ENCODE measurements at places on chromosomes 13 and 19. TPM values are rescaled to one million over a fixed set of nuclear protein-coding genes. Genes with fewer than 3 reads are reported as not detected.

Gene GPR12
- 0.18 TPM for total RNA-seq

Gene RFXAP
- 2.7 TPM for total RNA-seq

Gene F7
- total RNA-seq, result 0.16 TPM

Gene SLC25A15
- 4.7 TPM for total RNA-seq

Gene CEACAM4
- total RNA-seq, result 0.84 TPM

Gene PROZ
- not detected for total RNA-seq

DNA sequence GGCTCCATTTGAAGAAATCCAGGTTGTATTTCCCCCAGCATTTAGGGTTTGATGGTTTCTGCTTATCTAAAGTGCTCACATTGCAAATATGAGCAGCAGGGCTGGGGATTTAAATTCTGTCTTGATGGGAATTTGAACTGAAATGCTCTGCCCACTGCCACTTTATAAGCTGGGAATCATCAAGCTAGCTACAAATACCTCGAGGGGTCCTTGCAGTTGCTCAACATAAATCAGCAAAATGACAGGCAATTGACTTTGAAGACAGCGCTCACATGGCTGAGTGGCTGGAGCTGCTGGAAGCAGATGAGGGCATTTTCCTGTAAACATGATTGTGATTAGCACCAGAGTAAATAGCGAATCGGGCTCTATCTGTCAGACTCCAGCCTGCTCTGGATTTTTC is 39.4 kb upstream of the MEDAG start:
- no peak for DNase-seq

- DNase-seq, result no peak
Measured at GRCh38 chr13:63838366-63839110, 2422.9 kb upstream of the PCDH20 start.

- DNase-seq, result no peak
Measured at GRCh38 chr13:30319130-30319529, 11.8 kb upstream of the KATNAL1 start.

DNA sequence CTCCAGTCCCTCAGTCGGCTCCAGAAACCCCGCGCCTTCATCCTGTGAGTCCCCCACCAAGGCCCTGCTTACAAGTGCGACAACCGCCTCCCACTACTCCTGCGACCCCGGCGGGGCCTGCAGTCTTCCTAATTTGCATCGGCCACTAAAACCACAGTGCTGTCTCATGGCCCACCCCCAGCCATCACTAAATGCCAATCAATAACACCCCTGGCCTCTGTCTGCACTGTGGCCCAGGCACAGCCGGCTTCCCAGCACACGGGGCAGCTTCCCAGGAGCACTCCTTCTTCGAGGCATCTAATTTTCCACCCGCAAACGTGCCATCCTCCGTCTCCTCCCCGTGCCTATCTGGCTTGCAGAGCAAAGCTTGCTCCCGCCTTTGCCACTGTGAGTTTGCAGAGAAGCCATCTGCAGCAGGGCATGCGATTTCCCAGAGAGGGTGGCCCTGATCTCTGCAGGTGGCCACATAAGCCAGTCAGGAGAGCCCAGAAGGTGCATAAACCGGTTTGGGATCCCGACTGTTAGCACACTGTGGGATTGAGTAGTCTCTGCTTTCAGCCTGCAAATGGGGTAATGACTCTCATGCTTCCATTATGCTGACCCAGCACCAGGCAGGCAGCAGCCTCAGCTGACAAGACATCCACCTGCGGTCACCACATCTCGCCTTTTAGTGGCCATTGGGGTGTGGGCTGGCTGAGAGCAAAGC is 34.0 kb upstream of the USE1 start:
- DNase-seq, result no peak

- DNase-seq, result no peak
Measured at GRCh38 chr19:28257396-28257795, 955.6 kb downstream of the UQCRFS1 start.

GRCh38 chr19:45406226-45407090 is at the start of gene POLR1G:
Gene POLR1G, plus strand, starts transcription at chr19:45406644. Its CDS starts 53 bp downstream, at chr19:45406697.
- peak; percentile 82 for DNase-seq

GRCh38 chr13:114118086-114118485 is 14.3 kb downstream of the RASA3 start:
- DNase-seq, result no peak

DNA sequence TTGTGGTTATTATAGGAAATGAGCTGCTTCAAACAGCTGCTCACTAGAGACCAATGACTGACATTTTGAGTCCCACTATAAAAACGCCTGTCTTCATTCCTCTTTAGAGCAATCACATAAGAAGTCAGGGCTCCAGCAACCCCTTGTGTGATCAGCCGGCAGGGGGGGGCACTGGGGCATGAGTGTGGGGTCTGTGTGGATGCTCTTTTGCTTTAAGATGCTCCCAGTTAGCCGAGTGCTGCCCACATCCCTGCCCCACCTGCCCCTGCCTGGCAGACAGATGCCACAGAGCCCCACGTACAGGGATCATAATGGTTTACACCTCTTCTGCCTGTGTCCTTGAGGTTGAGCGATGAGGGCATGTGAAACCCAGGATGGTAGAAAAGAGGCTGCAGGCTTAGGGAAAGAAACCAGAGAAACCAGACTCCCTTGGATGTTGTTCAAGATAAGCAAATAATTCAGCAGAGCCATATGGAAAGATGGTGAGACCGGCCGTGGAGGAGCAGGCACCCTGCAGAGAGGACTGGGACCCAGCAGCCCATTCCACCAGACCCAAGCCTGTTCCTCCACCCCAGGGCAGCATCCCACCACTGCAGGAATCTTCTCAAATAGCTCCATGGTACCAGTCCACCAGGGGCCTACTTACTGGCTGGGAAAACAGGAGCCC is 55.4 kb downstream of the CHST8 start:
- DNase-seq, result no peak

DNA sequence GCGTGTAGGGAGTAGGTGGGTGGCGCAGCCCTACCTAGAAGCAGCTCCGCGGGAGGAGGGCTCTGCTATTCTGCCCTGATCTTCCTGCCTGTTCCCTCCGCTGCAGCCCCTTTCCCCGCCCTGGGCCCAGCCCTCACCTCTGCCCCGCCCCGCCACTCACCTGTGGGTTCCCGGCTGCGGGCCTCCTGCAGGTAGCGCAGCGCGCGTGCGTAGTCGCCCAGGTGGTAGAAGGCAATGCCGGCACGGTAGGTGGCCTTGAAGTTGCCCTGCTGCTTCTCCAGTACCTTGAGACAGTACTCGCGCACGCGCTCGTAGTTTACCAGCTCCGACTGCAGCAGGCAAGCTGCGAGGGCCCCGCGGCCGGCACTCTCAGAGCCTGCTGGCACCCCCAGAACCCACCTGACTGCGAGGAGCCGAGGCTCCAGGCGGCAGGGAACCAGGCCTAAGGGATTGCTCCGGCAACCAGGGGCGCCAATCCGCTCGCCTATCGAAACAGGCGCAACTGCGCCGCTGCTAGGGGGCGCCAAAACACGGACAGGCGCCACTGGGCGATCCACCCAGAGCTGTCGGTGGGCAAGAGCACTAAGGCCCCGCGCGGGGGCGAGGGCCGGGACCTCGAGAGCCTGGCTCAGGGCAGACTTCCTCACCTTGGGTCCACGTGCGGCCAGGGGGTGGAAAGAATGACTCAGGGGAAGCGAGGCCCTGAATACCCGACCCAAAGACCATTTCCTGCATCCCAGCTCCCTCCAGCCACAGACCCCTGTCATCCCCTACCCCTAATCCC is 965 bp downstream of the TTC9B start:
- DNase-seq, result no peak

DNA sequence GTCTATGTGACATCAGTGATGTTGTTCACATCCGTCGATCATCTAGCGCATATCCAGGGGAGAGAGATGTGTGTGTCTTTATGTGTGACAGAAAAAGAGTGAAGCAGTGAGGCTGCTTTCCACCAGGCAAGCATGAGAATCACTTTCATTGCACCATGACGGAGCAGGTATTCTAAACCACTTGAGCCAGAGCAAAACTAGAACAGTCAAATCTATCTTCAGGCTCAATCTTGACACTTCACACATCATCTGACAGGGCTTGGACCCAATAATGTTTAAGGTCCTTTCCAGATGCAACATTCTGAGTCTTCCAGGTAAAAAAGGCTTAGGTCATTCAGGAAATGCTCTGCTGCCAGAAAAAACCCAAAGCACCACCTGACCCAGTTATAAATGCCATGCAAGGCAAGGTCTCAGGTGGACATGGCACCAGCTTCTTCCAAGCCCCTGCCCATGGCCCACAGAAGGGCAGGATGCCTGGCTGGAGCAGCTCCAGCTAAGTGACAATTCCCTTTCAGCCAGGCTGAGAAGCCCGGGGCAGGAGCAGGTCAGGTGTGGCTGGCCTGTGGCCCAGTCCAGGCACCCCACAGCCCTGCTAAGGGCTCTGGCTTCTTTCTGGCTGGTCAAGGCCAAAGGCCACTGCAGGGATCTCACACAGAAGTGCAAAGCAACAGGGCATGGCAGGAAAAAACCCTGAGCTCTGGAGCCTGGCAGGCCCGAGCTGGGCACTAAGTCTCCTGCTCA is 5.0 kb downstream of the ELAVL1 start:
- no peak for DNase-seq

GRCh38 chr13:57680609-57681008 is 49.1 kb downstream of the PCDH17 start:
- DNase-seq, result no peak

GRCh38 chr13:30307194-30307970 is at the start of gene KATNAL1:
Gene KATNAL1, minus strand, starts transcription at chr13:30307551. Its CDS starts 23,774 bp downstream, at chr13:30283777.
- peak; percentile 85 for DNase-seq

DNA sequence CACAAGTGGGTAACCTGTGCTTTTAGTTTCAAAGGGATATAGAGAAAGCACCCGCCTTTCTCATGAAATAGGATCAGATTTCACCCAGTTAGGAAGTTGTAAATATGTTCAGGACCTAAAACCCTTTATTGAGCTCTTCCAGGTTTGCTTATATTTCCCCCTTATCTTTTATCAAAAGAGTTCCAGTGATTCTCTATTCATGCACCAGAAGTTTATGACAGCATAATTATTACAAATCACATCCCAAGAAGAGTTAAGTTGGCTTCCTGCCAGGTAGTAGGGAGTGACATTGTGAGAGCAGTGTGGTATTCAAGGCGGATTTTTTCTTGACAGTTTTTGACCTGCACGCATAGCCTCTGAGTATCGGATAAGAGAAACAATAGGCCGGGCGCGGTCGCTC is 190.3 kb downstream of the STK24 start:
- no peak for DNase-seq

GRCh38 chr13:96403241-96403640 is 313.3 kb downstream of the HS6ST3 start:
- no peak for DNase-seq
